ENCODE measurements at places on chromosomes 2 and 18. TPM values are rescaled to one million over a fixed set of nuclear protein-coding genes. Genes with fewer than 3 reads are reported as not detected.
A peak's percentile ranks its signal among the peaks of the same experiment; 100 is the strongest.

Gene TCF23
- 0.03 TPM for total RNA-seq

Gene EPAS1
- total RNA-seq, result 106 TPM

GRCh38 chr2:56077359-56077915 is 106.4 kb upstream of the CCDC85A start:
- H3K27ac ChIP-seq, result no peak overlapping the region
- no peak for DNase-seq
- H3K4me1 ChIP-seq, result no peaks in the 10 kb centered on the region
- H3K4me3 ChIP-seq, result no peak overlapping the region
- H3K27me3 ChIP-seq, result no peaks in the 10 kb centered on the region
- no peaks in the 10 kb centered on the region for H3K36me3 ChIP-seq

Gene EDAR
- not detected for total RNA-seq

DNA sequence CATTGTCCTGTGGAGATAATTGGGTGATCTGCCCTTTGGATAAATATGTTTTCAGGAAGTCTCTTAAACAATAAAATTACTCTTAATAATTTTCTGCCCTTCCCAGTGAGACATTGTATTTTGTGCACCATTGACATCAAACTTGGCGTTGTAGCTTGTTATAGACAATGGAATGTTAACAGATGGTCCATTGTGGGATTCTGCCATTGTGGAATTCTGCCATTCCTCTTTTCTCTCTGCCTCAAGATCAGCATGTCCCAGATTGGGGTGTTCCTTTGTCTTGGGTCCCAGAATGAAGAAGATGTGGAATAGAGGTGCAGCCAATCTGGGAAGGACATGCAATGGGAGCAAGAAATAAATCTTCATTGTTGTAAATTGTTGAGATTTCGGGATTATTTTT is 15.1 kb upstream of the LDAH start:
- peaks cover 10% of the 10 kb centered on the region for H3K27me3 ChIP-seq
- no peaks in the 10 kb centered on the region for H3K36me3 ChIP-seq
- no peak for DNase-seq
- H3K4me1 ChIP-seq, result no peaks in the 10 kb centered on the region
- no peak overlapping the region for H3K27ac ChIP-seq

GRCh38 chr2:133416146-133416545 is 152.1 kb downstream of the NCKAP5 start:
- no peaks in the 10 kb centered on the region for H3K4me1 ChIP-seq
- H3K27me3 ChIP-seq, result no peaks in the 10 kb centered on the region
- no peak for DNase-seq

DNA sequence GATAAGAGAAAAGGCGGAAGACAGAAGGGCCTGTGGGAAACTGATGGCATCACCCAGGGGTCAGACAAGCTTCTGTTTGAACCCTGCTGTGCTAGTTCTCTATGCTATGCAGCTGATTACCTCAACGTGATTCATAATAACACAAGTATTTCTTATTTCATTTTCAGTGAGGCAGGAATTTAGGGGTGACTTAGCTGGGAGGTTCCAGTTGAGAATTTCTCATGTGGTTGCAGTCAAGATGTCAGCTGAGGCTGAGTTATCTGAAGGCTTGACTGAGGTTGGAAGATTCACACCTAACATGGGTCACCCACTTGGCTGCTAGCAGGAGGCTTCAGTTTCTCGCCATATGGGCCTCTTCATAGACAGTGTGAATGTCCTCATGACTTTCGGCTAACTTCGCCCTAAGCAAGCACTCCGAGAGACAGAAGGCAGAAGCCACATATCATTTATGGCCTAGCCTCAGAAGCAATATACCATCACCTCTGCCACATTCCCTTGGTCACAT is 34.0 kb upstream of the TMEM131 start:
- H3K36me3 ChIP-seq, result no peaks in the 10 kb centered on the region
- no peak overlapping the region for H3K27ac ChIP-seq
- DNase-seq, result no peak
- peaks cover 4% of the 10 kb centered on the region for H3K27me3 ChIP-seq

GRCh38 chr2:205086662-205087061 is 541.4 kb downstream of the PARD3B start:
- H3K4me1 ChIP-seq, result no peaks in the 10 kb centered on the region
- H3K27me3 ChIP-seq, result no peaks in the 10 kb centered on the region
- H3K4me3 ChIP-seq, result no peak overlapping the region

DNA sequence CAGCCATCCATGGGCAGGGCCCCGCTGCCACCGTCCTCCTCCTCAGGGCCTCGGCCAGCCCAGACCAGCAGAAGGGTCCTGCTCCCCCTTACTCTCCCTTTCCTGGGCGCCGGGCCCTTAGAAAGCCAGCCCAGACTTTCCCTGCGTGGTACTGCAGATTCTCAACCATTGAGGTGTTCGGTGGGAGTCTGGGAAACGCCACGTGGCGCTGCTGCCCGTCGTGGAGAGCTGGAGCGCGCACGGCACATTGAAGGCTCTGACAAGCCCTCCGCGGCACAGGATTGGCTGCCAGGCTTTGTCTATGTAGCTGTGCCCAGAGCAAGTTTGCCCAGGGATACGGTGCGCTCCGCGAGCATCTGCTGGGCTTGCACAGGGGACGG is 10.4 kb upstream of the KLHL30 start:
- no peaks in the 10 kb centered on the region for H3K4me1 ChIP-seq
- H3K27me3 ChIP-seq, result no peaks in the 10 kb centered on the region
- no peak overlapping the region for H3K4me3 ChIP-seq
- no peak for DNase-seq
- no peak overlapping the region for H3K27ac ChIP-seq

- no peaks in the 10 kb centered on the region for H3K4me1 ChIP-seq
- H3K27me3 ChIP-seq, result no peaks in the 10 kb centered on the region
- no peak overlapping the region for H3K4me3 ChIP-seq
- no peak overlapping the region for H3K27ac ChIP-seq
- no peak for DNase-seq
Observed at GRCh38 chr2:164976301-164976700, 21.0 kb upstream of the SLC38A11 start.

Gene HOXD11
- total RNA-seq, result 0.49 TPM

DNA sequence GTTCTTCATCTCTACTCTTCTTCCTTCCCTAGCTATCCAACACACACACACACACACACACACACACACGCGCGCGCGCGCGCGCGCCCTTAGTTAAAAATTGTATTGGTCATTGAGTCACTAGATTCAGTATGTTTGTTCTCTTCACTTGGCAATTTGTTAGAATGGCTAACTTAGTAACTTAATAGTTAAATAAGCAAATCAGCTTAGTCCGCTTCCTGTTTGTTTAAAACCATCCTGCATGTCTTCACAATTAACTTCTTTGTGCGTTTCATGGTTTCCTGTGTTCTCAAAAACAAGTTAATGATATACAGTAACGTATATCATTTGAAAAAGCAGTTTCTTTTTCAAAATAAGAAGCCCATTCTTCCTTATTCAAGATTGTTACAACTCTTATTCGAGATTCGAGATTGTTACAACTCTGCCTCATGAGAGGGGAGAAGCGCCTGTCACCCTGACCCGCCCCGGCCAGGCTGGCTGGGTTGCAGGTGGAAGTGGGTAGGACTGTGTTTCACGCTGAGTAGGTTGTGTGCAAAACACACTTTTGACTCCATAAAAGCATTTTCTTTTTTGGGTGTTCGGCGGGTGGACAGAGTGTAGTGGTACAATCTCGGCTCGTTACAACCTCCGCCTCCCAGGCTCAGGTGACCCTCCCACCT is 9.5 kb upstream of the CNNM3 start:
- H3K27ac ChIP-seq, result no peak overlapping the region
- H3K4me3 ChIP-seq, result no peak overlapping the region
- no peaks in the 10 kb centered on the region for H3K27me3 ChIP-seq
- DNase-seq, result no peak
- no peaks in the 10 kb centered on the region for H3K4me1 ChIP-seq

Gene RNF149
- 29.9 TPM for total RNA-seq

- no peak for DNase-seq
- peaks cover 41% of the 10 kb centered on the region for H3K4me1 ChIP-seq
- no peaks in the 10 kb centered on the region for H3K36me3 ChIP-seq
- H3K4me3 ChIP-seq, result no peak overlapping the region
- H3K27me3 ChIP-seq, result no peaks in the 10 kb centered on the region
Observed at GRCh38 chr2:85422072-85422457, 3.6 kb downstream of the SH2D6 start.

Gene HTR2B
- not detected for total RNA-seq

GRCh38 chr2:17545680-17546613 is 5.5 kb downstream of the VSNL1 start:
- peaks cover 3% of the 10 kb centered on the region for H3K4me1 ChIP-seq
- H3K27me3 ChIP-seq, result peaks cover 19% of the 10 kb centered on the region
- 0 out of 2 replicates have a peak, but pooled peaks cover 3% of the 10 kb centered on the region for H3K36me3 ChIP-seq
- H3K4me3 ChIP-seq, result no peak overlapping the region
- H3K27ac ChIP-seq, result no peak overlapping the region

- no peaks in the 10 kb centered on the region for H3K36me3 ChIP-seq
- no peak for DNase-seq
- no peaks in the 10 kb centered on the region for H3K27me3 ChIP-seq
- no peaks in the 10 kb centered on the region for H3K4me1 ChIP-seq
Observed at GRCh38 chr2:15747603-15748471, 156.2 kb downstream of the DDX1 start.

DNA sequence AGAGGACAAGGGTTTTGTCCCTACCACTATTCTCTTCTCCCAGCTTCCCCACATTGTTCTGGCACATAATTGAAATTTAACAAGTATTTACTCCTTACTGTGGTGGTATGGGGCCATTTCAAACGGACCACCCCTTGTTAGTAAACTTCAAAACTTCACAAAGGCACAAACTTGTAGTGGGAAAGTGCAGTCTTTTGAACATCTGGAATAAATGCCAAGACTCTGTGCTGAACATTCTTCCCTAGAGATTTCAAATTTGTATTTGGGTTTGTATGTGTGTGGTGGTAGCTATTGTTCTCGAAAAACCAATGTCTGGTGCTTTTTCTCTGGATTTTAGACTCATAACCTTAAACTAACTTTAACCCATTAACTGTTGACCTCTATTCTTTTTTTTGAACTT is 151.6 kb downstream of the NRP2 start:
- DNase-seq, result no peak
- no peak overlapping the region for H3K4me3 ChIP-seq
- no peaks in the 10 kb centered on the region for H3K4me1 ChIP-seq
- no peaks in the 10 kb centered on the region for H3K36me3 ChIP-seq

Gene TSGA10
- total RNA-seq, result 7.5 TPM

DNA sequence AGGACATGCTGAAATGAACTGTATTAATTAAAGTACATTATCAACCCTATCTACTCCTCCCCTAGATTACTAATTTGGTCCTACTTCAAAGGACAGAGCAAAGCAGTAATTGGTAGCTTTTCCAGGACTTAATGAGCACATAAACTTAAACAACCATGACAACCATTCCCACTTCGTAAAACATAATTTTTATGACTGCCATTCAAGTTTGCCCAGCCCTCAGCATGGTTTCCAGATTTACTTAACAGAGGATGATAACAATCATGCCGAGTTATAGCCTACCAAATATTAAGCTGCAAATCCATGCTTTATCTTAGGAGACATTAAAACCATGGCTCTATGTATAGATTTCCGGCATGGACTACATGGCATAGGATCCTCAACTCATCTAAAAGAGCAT is 401.1 kb upstream of the CHAC2 start:
- no peaks in the 10 kb centered on the region for H3K4me1 ChIP-seq
- H3K27ac ChIP-seq, result no peak overlapping the region
- H3K27me3 ChIP-seq, result no peaks in the 10 kb centered on the region

Gene APCDD1
- total RNA-seq, result 0.36 TPM

Gene HES6
- 42.0 TPM for total RNA-seq

GRCh38 chr2:206984206-206984605 is 44.9 kb downstream of the CPO start:
- DNase-seq, result no peak
- no peaks in the 10 kb centered on the region for H3K36me3 ChIP-seq
- peak overlapping the region; percentile 44 for H3K27ac ChIP-seq
- H3K27me3 ChIP-seq, result no peaks in the 10 kb centered on the region

GRCh38 chr2:160315337-160315736 is 115.3 kb upstream of the ITGB6 start:
- no peaks in the 10 kb centered on the region for H3K27me3 ChIP-seq
- no peak overlapping the region for H3K4me3 ChIP-seq
- H3K27ac ChIP-seq, result no peak overlapping the region
- no peak for DNase-seq
- peaks cover 3% of the 10 kb centered on the region for H3K36me3 ChIP-seq

Gene LHCGR
- total RNA-seq, result not detected

Gene KCNS3
- total RNA-seq, result 1.7 TPM

DNA sequence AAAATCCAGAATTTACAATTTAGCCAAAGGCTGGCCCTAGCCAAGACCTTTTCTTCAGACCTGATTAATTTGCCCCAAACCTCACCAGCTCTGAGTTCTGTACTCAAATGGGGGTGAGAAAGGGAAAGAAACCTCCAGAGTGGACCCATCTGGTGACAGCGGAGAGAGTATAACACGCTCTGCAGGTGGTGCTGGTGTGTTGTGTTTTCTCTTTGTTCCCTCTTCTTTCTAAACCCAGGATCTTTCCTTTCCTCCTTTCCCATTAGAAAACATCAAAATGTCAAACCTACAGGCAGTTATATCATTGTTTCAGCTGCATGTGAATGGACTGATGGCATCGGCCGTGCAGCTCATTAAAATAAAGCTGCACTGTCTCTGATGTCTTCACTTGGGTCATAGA is 253.2 kb upstream of the SP5 start:
- no peaks in the 10 kb centered on the region for H3K4me1 ChIP-seq
- DNase-seq, result no peak
- H3K27ac ChIP-seq, result no peak overlapping the region
- no peaks in the 10 kb centered on the region for H3K27me3 ChIP-seq
- H3K4me3 ChIP-seq, result no peak overlapping the region

- H3K36me3 ChIP-seq, result no peaks in the 10 kb centered on the region
- H3K4me1 ChIP-seq, result no peaks in the 10 kb centered on the region
- H3K27me3 ChIP-seq, result no peaks in the 10 kb centered on the region
- no peak for DNase-seq
- no peak overlapping the region for H3K4me3 ChIP-seq
Observed at GRCh38 chr2:199148076-199148845, 309.5 kb downstream of the SATB2 start.

Gene POTEI
- total RNA-seq, result 0.92 TPM

- H3K27ac ChIP-seq, result no peak overlapping the region
- H3K4me3 ChIP-seq, result no peak overlapping the region
- H3K36me3 ChIP-seq, result no peaks in the 10 kb centered on the region
Observed at GRCh38 chr2:54770676-54771075, 47.2 kb downstream of the EML6 start.

Gene OXER1
- 0.10 TPM for total RNA-seq

DNA sequence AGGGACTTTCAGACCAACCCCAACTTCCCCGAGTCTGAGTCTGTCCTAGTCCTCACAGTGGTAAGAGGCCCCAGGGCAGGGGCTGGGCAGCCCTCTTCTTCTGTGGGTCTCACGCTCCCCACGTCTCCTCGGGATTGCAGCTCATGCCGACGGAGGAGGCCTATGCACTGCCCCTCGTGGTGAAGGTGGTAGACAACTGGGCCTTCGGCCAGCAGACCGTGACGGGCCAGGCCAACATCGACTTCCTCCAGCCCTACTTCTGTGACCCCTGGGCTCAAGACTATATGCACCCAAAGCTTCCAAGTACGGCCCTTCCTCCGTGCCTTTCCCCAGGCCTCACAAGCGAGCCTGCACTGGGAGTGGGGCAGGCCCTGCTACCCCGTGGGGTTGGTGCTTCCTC is 44.3 kb downstream of the LMAN2L start:
- H3K27ac ChIP-seq, result no peak overlapping the region
- H3K4me1 ChIP-seq, result no peaks in the 10 kb centered on the region
- H3K36me3 ChIP-seq, result no peaks in the 10 kb centered on the region

Gene UGT1A4
- not detected for total RNA-seq

- no peak for DNase-seq
- peaks cover under 1% of the 10 kb centered on the region for H3K4me1 ChIP-seq
- H3K4me3 ChIP-seq, result no peak overlapping the region
- H3K27ac ChIP-seq, result no peak overlapping the region
- no peaks in the 10 kb centered on the region for H3K36me3 ChIP-seq
- no peaks in the 10 kb centered on the region for H3K27me3 ChIP-seq
Observed at GRCh38 chr2:45860136-45861121, 209.0 kb downstream of the PRKCE start.

Gene PID1
- 2.9 TPM for total RNA-seq

Gene SPP2
- total RNA-seq, result not detected
